ENCODE measurements at places on chromosomes 5 and 9.
A peak's percentile ranks its signal among the peaks of the same experiment; 100 is the strongest.

- DNase-seq: no peak
Observed at GRCh38 chr9:72338631-72339030, 26.4 kb downstream of the ZFAND5 start.

DNA sequence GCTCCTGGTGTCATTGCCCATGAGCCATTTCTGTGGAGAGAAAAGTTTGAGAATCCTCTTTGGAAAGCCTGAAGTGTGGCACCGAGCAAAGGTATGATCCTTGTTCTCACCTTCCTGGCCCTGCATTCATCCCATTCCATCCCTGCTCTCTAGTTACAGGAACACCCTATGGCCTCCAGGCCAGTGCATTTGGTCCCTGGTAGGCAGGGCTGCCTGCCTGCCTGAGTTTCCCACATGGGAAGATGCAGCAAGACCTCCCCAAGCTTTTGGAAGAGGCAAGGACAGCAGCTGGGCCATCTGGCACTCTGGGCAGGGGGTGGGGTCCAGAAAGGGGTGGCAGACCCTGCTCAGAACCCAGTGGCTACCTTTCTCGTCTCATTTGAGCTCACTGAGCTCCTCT lies 24.5 kb downstream of the IGIP start:
- DNase-seq: no peak

DNA sequence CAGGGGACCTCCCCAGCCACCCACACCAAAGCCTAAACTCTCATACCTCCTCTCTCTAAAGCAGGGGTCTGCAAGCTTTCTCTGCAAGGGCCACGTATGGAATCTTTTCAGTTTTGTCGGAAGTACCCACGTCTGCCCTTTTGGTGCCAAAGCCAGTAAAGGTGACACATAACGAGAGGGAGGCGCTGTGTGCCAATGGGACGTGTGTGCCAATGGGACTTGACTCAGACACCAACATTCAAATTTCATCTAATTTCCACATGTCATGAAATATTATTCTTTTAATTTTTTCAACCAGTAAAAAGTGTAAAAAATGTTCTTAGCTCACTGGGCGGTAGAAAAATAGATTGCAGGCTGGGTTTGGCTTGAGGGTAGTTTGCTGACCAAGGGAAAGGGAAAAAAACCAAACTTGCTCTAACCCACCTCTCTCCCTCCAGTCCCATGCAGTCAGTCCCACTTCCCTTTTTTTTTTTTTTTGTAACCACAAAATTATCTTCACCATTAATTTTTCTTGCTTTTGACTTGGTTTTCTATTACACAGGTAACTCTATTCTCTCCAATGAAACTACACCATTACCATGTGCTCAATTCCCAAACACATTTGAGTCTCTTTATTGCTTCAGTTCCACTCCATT lies 25.5 kb downstream of the OR2V1 start:
- no peak for DNase-seq

DNA sequence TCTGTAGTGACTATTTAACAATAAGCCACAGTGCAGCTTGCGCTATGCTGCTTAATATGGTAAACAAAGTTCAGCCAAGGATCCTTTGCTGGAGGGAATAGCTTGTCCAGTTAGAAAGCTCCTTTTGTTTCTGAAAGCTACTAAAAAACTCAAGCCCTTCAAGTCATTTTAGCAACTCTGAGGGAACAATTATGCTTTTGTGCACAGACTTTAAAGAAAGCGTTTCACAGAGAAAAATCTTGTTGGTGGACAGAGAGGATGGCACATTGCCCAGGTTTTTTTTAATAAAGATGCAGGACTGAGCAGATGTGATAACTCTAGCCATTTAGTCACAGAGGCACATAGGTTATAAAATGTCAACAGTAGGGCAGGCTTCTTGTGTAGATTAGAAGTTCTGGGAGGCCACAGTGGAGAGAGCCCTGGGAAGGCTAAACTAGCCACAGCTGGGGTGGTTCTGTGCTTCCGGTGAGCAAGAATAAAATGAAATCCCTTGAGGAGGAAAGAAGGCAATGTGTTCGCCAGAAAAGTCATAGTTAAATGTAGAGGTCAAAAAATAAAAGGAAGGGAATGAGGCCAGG lies 63.4 kb downstream of the ALDH7A1 start:
- peak; percentile 11 for DNase-seq

GRCh38 chr5:77628840-77629508 lies 9.5 kb downstream of the OTP start:
- no peak for DNase-seq

DNA sequence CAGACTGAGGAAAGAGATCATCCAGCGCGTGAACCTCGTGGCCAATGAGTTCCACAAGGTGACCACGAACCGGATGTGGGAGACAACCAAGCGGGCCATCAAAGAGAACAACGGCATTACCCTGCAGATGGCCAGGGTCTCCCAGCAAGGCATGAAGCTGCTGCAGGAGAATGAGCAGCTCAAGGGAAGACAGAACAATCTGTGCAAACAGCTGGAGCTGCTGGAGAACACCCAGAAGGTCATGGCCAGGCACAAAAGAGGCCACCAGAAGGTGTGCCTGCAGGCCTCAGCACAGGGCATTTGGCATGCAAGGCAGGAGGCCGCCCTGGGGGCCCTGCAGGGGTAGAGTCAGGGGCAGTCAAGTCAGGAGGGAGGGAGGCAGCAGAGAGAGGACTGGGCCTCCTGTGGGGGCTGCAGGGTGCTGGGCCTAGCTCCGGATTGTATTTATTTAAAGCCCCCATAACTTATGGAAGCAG lies 4.2 kb downstream of the PTRH1 start:
- no peak for DNase-seq

DNA sequence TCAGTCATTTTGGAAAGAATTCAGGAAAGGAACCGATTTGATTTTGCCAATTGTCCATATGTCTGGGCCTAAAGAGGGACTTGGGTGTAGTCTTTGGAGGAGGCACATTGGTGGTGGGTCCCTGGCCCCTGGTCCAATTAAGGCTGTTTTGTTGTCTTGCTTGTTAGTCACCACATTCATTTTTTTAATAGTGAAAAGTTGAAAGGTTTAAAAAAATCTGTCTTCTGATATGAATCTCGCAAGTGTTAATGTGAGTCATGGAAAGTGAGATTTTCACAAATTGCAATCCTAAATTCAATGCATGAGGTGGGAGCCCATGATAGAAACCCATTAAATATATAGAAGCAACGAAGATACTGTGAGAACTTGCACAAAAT lies 165.9 kb upstream of the OTULINL start:
- DNase-seq: no peak

GRCh38 chr9:6184749-6185645 lies 30.6 kb upstream of the IL33 start:
- DNase-seq: no peak

- DNase-seq: no peak
Observed at GRCh38 chr9:18421391-18421790, 52.6 kb upstream of the ADAMTSL1 start.

DNA sequence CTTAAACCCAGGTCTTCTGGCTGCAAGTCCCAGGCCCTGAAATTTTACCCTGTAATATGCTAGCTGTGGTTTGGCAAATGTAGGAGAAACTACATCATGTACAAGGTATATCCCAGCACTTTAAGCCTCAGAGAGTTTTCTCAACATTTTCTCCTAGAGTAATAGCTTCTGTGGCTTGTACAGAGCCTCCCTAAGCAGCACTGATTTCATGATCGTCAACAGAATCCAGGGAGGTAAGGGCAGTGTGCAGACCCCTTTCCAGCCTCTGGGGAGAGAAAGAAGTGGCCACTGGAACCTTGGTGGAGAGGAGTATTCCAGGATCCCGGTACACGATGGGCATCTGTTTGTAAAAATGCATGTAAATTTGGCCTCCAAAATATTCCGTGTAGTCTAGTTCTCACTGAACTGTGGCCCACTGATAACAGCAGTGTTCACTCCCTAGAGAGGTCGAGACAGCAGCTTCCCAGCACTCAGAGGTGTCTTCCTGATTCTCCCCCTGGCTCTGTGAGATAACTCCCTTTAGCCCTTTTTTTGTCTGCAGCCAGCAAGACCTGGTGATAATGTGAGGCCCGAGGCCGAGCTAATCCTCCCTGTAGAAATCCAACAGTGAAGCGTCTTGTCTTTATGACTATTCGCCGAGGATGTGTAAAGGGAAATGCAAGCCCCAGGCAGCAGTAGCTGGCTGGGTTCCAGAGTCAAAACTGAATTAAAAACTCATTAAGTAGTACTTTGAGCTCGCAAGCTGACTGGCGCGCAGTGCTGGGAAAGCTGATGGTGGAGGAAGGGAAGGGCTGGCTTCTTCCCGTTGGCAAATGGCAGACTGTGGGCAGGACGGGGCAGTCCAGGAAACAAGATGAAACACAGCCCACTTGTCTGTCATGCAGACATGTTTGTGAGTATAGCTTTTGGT lies 59.0 kb downstream of the MAP1B start:
- DNase-seq: peak; percentile 85

- no peak for DNase-seq
Observed at GRCh38 chr9:117315236-117315635, 99.6 kb downstream of the ASTN2 start.

GRCh38 chr5:107966201-107966600 lies 295.5 kb upstream of the EFNA5 start:
- no peak for DNase-seq

- no peak for DNase-seq
Observed at GRCh38 chr5:61334868-61335615, 3.0 kb downstream of the ZSWIM6 start.

DNA sequence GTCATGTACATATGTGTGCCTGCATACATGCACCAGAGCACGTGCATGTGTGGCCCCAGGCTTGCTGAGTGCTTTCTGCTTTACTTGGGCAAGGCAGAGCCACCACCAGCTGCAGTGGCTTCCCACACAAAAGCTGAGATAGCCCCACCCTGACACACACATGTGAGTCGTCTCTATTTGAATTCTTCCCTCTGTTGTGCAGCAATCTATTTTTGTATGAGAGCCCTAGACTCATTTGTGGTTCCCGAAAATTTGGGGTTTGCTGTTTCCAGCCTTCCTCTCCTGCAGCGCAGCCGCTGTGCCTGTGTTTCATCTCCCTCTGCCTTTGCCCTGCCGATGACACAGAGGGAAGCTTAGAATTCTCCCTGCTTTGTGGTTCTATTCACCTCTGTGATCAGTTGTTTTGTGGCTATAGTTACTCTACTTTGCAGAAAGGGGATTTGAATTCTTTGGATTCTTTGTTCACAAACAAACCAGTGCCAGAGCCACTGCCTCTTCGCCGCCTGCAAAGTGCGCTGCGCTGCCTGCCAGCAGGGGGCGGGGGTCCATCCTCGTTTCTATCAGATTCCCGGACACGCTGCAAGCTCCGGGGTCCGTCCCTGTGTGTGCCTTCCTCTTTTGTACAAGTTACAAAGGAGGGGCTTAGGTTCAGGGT lies 95.8 kb upstream of the DAP start:
- DNase-seq: peak; percentile 12

- no peak for DNase-seq
Observed at GRCh38 chr9:108052431-108053080, 563.0 kb upstream of the KLF4 start.

DNA sequence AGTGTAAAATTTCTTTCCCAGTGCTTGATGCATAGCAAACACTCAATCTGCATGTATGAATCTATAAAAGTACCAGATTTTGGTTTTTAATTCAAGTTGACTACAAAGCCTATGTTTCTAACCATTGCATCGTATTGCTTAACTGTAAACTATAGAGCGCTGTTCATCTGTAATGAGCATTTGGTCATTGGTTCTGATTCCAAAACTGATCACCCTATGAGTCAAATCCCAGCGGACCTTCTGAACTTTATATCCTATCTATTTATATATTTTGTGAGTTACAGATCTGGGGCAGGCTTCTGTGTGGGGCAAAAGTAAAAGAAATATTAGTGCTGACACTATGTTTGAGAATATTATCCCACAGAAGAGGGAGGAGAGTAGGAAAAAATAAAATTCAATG lies 305.7 kb upstream of the TNC start:
- no peak for DNase-seq

- DNase-seq: no peak
Observed at GRCh38 chr5:96880444-96881164, 4.3 kb downstream of the ERAP2 start.

- no peak for DNase-seq
Observed at GRCh38 chr5:31273631-31274378, 80.3 kb downstream of the CDH6 start.

DNA sequence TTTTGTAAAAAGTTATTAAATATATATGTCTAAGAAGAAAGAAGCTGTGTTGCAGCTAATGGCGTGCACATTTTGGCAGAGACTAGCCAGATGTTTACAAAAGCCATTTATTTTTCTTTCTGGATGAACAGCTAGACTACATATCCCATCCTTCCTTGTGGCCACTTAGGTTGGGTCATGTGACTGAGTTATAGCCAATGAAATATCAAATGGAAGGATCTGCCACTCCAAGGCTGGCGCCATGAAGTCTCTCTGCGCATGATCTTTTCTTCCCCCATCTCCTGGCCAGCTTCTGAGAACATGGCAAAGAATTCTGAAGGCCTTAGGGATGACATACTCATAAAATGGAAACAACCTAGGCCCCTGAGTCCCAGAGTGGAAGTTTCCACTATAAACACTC lies 244.2 kb upstream of the DAB2 start:
- no peak for DNase-seq

GRCh38 chr5:153968761-153969562 lies 69.7 kb downstream of the FAM114A2 start:
- DNase-seq: no peak

GRCh38 chr9:96382175-96382574 lies 1.3 kb downstream of the SLC35D2 start:
- no peak for DNase-seq

Measured in NCI-H1105 (cell line).